CD4-positive, alpha-beta memory T cell (primary cell): ENCODE measurements at places on chromosomes 3 and 15.

GRCh38 chr3:30309961-30310954, 296.1 kb upstream of the TGFBR2 start:
- H3K4me3 ChIP-seq: no peak overlapping the region
- no peaks in the 10 kb centered on the region for H3K27me3 ChIP-seq
- H3K4me1 ChIP-seq: no peaks in the 10 kb centered on the region

GRCh38 chr3:49916686-49917085, 12.9 kb downstream of the MON1A start:
- peaks cover 6% of the 10 kb centered on the region for H3K36me3 ChIP-seq
- H3K4me3 ChIP-seq: no peak overlapping the region
- DNase-seq: no peak
- no peaks in the 10 kb centered on the region for H3K27me3 ChIP-seq
- H3K27ac ChIP-seq: no peak overlapping the region
- no peaks in the 10 kb centered on the region for H3K4me1 ChIP-seq

DNA sequence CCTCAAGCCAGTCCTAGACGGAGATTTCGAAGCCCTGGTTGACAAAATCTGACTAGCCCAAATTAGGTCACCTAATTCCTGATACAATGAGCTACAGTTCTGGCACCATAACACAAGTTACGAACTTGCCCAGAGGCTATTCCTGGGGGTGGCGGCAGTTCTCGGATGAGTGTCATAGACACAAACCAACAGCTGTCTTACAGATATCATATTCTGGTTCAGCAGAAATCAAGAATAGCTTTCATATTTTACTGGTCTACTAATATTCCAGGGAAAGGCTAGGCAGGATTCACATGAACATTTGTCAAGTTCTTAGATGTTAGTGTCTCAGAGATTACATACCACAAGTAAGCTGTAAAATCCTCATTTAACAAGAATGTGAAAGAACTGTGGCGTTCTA, 8.8 kb downstream of the ANAPC13 start:
- H3K27me3 ChIP-seq: no peaks in the 10 kb centered on the region
- no peaks in the 10 kb centered on the region for H3K4me1 ChIP-seq
- no peak for DNase-seq
- H3K36me3 ChIP-seq: peaks cover 40% of the 10 kb centered on the region
- H3K27ac ChIP-seq: no peak overlapping the region

DNA sequence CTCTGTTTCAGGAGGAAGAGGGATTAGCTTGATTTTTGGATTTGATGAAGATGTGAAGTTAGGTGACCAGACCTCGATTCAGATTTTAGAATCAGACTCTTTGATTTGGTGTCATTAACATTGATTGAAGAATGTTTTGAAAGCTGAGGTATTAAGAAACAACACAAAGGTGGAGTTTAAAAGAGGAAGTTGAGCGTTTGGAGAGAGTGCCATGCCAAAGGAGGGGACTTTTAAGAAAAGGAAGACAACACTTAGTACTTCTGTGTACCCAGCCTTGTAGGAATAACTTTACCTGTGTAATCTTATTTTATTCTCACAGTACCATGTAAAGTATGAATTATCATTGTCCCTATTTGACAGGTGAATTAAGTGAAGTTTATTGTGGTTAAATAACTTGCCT, 34.4 kb downstream of the PPARG start:
- H3K36me3 ChIP-seq: no peaks in the 10 kb centered on the region
- H3K4me1 ChIP-seq: no peaks in the 10 kb centered on the region
- no peak for DNase-seq
- no peak overlapping the region for H3K4me3 ChIP-seq

DNA sequence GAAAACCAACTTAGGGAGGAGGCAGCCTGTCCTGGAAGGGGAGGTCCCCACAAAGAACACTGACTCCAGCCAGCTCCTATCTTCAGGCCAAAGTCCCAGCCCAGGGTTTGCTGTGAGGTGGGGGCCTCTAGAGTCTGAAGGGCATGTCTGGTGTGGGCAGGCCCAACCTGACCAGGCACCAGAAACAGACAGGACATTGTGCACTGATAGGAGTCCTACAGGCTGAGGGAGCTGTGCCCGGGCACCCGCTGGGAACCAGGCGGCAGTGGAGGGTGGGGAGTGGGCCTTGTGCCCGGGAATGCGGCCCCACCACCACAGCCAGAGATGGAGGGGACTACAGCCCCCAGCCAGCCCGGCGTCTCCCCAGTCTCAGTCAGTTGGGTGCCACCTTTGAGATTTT, 161.4 kb downstream of the WNT7A start:
- DNase-seq: no peak
- H3K4me1 ChIP-seq: no peaks in the 10 kb centered on the region
- H3K4me3 ChIP-seq: no peak overlapping the region
- H3K36me3 ChIP-seq: no peaks in the 10 kb centered on the region
